Endothelial cell (in vitro differentiated cells): ENCODE measurements at places on chromosomes 4 and X.

DNA sequence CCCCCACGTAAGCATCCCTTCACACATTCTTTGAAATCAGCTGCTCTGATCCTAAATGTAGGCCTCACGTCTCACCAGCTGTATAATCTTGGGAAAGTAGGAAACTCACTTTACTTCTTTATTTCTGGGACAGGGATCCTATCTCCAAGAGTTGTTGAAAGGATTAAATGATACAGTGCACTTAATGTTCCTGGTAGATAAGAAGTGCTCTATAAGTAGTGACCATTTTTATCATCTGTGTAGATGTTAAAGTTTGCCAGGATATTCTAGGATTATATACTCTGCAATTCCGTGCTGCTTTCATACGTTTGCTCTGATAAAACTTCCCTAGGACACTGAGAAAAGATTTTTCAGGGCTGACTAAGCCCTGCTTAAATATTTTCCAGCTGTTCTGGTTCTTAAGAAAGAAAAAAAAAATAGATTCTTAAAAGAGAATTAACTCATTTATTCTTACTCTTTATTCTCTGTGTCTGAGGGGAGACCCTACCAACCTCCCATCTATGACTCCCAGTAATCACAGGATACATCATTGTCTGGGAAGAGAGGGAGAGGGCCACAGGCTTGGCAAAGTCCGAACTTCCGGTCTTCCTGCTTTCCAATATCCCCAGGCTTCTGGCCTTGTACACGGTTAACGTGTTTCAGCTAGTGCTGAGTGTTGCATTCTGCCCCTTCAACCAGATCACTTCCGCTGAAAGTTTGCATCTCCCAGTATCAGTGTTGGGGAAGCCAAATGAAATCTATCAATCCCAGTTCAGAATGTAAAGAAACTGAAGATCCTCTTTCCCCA lies 269.2 kb downstream of the TRIML1 start:
- DNase-seq, result no peak
- H3K4me3 ChIP-seq, result no peak overlapping the region
- no peak overlapping the region for H3K27ac ChIP-seq
- no peaks in the 10 kb centered on the region for H3K36me3 ChIP-seq

DNA sequence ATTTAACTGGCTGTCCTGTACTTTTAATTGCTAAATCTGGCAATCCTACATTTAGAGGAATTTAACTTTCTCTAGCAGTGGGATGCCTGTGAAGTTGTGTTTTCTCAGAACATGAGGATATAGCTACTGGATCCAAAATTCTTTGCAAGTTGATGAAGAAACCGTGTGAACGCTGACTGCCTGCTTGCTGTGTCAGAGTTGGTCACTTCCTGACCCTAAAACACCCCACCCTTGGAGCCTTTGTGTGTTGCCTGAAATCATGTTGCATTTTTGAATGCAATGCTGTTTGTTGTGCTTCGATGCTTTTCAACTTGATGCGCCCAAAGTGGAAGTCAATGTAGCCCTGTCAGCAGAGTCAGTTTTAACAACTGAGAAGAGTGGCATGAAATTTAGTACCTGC lies 211.2 kb downstream of the ANK2 start:
- H3K4me1 ChIP-seq, result no peaks in the 10 kb centered on the region
- peaks cover 4% of the 10 kb centered on the region for H3K27me3 ChIP-seq
- DNase-seq, result no peak
- no peak overlapping the region for H3K27ac ChIP-seq
- H3K36me3 ChIP-seq, result no peaks in the 10 kb centered on the region

DNA sequence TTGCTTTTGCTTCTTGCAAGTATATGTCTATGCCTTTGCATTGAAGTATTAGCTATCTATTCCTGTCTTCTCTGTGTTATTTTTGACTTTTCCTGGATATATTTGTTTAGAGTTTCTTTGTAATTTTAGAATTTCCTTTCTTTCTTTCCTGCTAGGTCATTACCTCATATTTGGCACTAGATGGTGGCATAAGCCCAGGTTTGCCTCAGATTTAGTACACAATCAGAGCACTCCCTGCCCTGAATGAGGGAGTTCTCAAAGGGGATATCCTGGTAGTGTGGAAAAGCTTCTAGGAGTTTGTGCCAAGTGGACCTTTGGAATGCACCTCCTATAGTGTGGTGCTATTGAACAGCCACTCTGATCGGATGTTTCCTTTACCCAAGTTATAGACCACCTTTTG lies 181.6 kb downstream of the UGT8 start:
- H3K4me3 ChIP-seq, result no peak overlapping the region
- no peak overlapping the region for H3K27ac ChIP-seq
- peak; percentile 25 for DNase-seq
- no peaks in the 10 kb centered on the region for H3K36me3 ChIP-seq
- peaks cover 5% of the 10 kb centered on the region for H3K4me1 ChIP-seq

GRCh38 chr4:83542225-83542624 lies 6.3 kb downstream of the GPAT3 start:
- H3K27me3 ChIP-seq, result no peaks in the 10 kb centered on the region
- H3K27ac ChIP-seq, result no peak overlapping the region
- no peaks in the 10 kb centered on the region for H3K36me3 ChIP-seq
- no peaks in the 10 kb centered on the region for H3K4me1 ChIP-seq
- no peak overlapping the region for H3K4me3 ChIP-seq

- H3K36me3 ChIP-seq, result no peaks in the 10 kb centered on the region
- no peaks in the 10 kb centered on the region for H3K27me3 ChIP-seq
- no peak overlapping the region for H3K4me3 ChIP-seq
- no peaks in the 10 kb centered on the region for H3K4me1 ChIP-seq
- H3K27ac ChIP-seq, result no peak overlapping the region
- DNase-seq, result no peak
Observed at GRCh38 chr4:136484996-136485395, 1047.3 kb downstream of the PCDH18 start.

- DNase-seq, result no peak
- H3K36me3 ChIP-seq, result no peaks in the 10 kb centered on the region
- H3K4me3 ChIP-seq, result no peak overlapping the region
- no peak overlapping the region for H3K27ac ChIP-seq
- H3K27me3 ChIP-seq, result no peaks in the 10 kb centered on the region
Observed at GRCh38 chr4:162952232-162952631, 214.5 kb downstream of the NAF1 start.

DNA sequence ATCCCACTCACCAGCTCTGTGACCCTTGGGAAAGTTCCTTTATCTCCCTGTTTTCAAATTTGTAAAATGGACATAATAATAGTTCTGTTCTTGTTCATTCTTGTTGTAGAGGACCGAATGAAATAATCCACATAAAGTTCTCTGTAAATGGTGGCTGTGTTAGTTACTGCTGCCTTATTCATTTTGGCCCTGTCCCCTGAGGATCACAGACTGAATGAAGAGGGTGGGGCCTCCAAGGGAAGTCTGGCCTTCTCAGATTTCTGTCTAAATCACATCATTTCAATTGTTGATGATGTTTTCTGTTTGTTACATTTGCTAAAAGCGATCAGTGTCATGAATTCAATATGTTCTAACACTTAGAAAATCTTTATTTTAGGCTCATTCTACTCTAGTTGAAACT lies 117.9 kb downstream of the PPEF1 start:
- no peak overlapping the region for H3K4me3 ChIP-seq
- H3K4me1 ChIP-seq, result no peaks in the 10 kb centered on the region
- no peak overlapping the region for H3K27ac ChIP-seq
- no peak for DNase-seq
- no peaks in the 10 kb centered on the region for H3K27me3 ChIP-seq

- no peaks in the 10 kb centered on the region for H3K27me3 ChIP-seq
- H3K4me3 ChIP-seq, result no peak overlapping the region
- H3K27ac ChIP-seq, result no peak overlapping the region
- no peak for DNase-seq
- H3K4me1 ChIP-seq, result no peaks in the 10 kb centered on the region
- H3K36me3 ChIP-seq, result no peaks in the 10 kb centered on the region
Observed at GRCh38 chr4:62909238-62909637, 1500.0 kb downstream of the TECRL start.
